Esophagus squamous epithelium (tissue), 5 donors: ENCODE measurements at places on chromosomes 1 and 21. TPM values are rescaled to one million over a fixed set of nuclear protein-coding genes. Genes with fewer than 3 reads are reported as not detected.

DNA sequence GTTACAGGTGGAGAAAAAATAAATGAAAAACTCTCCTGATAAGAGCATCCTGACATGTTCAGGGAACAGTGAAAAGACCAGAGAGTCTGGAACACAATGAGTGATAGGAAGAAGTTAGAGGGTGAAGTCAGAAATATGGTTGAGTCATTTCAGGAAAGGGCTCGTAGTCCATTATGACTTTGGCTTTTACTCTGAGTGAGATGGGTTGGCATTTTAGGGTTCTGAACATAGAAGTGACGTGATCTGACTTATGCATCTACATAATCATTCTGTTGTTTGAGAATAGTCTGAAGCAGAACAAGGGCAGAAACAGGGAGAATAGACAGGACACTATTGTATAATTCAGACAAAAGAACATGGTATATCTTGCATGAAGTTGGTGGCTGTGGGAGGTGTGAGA, 5.8 kb downstream of the HMCN1 start:
- DNase-seq: no peak

GRCh38 chr21:18782721-18783120, 379.1 kb upstream of the TMPRSS15 start:
- no peak for DNase-seq

Gene PLCH2
- total RNA-seq: 30.4 TPM

GRCh38 chr1:26775666-26776065, 12.1 kb upstream of the PIGV start:
- no peak for DNase-seq

DNA sequence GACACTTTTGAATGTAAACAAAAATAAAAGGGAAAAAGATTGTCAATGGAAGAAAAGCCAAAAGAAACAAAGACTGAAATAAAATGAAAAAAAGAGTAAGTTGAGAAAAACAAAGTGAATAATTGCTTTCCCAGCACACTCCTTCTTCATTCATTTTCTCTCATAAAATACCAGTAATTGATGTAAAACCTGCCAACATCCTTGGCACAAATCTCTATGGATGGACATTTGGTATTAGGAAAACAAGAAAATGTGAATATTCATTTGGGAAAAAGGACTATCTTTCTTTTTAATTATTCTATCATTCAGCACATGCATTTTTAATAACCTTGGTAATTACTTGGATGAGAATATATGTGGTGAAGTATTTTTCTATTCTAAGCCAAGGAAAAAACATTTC, 204.4 kb upstream of the TNR start:
- no peak for DNase-seq

DNA sequence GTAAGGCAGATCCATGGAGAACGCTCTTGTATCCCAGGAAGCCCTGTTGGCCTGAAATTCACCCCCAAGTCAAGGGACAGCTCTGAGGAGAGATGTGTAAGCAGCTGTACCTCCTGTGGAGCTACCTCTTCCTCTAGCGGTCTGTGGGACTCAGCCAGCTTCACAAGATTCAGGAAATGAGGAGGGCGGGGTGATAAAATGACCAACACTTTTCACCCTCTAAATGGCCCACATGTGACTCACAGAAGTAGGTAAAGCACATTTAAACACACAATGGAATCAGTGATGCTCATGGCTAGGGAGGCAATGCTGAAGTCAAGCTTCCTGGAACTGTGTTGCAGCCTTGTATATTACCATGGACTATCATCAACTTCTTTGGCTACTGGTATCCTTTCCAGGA, at the start of gene SH2D1B:
SH2D1B (minus strand) TSS at position 135 of the 400 bp plus-strand sequence; CDS start at position 15, 120 bp downstream.
- DNase-seq: no peak
